CD8-positive, alpha-beta memory T cell (primary cell): ENCODE measurements at places on chromosomes 11 and 22. TPM values are rescaled to one million over a fixed set of nuclear protein-coding genes. Genes with fewer than 3 reads are reported as not detected.
A peak's percentile ranks its signal among the peaks of the same experiment; 100 is the strongest.

The MOGAT2 gene
- not detected for total RNA-seq

The HEPHL1 gene
- not detected for total RNA-seq

The RBM14 gene
- total RNA-seq = 165 TPM

The OR6T1 gene
- total RNA-seq = not detected

The HBD gene
- not detected for total RNA-seq

The OR51A7 gene
- total RNA-seq = not detected

The PDE3B gene
- 47.2 TPM for total RNA-seq

The MRGPRX3 gene
- total RNA-seq = not detected

DNA sequence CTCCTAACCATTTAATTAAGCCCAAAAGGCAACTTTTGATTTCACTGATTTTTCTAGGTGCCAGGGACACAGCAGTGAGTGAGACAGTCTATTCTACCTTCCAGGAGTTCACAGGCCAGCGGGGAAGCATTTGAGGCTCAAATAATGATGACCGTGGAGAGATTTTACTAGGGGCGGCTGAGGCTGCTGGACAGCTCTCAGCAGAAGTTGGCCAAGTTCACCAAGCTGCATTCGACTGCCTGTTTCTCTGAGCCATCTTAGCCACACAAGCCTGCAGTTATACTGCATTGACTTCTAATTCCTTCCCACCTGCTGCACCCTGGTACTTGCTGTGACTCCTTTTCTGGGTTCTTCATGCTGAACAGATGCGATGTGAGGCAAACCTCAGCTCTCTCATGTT is 168.9 kb upstream of the TBCEL start:
- H3K4me1 ChIP-seq = no peaks in the 10 kb centered on the region
- no peak for DNase-seq
- no peak overlapping the region for H3K27ac ChIP-seq

GRCh38 chr11:3816673-3817072 is 8.3 kb downstream of the PGAP2 start:
- H3K4me3 ChIP-seq = no peak overlapping the region
- no peaks in the 10 kb centered on the region for H3K4me1 ChIP-seq
- no peaks in the 10 kb centered on the region for H3K27me3 ChIP-seq
- H3K36me3 ChIP-seq = no peaks in the 10 kb centered on the region
- no peak overlapping the region for H3K27ac ChIP-seq

DNA sequence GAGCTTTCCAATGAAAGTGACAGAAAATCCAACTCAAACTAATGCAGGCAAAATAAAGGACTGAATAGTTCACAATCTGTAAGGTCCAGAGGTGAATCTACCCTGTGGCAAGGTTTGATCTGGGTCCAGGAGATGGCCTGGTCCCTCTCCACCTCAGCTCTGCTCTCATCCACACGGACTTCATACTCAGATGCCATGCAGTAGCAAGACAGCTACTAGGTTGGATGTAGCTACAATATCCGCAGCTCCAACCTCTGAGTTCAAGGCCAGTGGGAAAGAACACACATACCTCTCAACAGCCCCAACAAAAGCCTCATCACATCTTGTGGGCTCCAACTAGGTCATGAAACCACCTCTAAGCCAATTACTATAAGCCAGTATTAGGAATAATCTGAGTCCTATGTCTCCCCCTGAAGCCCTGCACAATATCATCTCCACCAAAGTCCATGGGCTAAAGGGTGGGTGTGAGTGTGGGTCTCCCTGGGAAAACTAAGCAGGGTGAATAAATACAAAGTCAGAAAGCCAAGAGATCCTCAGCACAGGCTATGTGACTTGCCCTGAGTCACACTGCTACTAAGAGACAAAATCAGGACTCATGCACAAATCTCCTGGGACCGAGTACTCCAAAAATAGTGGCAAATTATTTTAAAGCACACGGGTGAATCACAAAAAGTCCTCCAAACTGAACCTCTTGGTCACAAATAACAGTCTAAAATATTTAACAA is 78.8 kb downstream of the LARGE1 start:
- no peak for DNase-seq
- H3K4me1 ChIP-seq = no peaks in the 10 kb centered on the region
- H3K27ac ChIP-seq = no peak overlapping the region
- H3K36me3 ChIP-seq = no peaks in the 10 kb centered on the region

DNA sequence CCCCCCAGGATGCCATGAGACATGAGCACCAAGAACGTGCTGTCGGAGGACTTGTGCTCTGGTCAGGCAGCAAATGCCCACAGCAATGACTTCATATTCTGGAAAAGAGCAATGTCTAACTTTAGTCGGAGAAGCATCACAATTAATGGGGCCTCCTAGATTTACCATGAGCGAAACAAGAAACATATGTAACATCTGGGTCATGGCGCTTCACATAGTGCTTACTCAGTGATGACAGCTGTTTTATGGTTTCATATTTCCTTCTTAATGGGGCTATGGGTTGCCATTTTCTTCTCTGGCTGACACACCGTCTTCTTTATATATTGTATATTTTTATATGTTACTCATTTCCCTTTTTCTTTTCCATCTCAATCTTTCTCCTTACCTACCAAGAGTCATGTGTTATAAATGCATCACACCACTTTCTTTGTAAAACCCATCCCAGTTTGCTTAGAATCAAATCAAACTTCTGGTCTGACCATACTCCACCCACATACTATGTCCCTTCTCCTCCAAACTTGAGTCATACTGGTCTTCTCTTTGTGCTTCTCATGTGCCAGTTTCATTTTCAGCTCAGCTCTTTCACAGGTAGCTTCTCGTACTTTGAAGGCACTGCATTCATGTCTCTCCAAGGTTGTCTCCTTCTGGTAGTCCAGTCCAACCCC is 9.4 kb upstream of the CASP12 start:
- no peak overlapping the region for H3K27ac ChIP-seq
- H3K36me3 ChIP-seq = no peaks in the 10 kb centered on the region
- no peaks in the 10 kb centered on the region for H3K27me3 ChIP-seq
- H3K4me3 ChIP-seq = no peak overlapping the region

- H3K27me3 ChIP-seq = no peaks in the 10 kb centered on the region
- peaks cover 12% of the 10 kb centered on the region for H3K4me1 ChIP-seq
- H3K36me3 ChIP-seq = peaks cover 45% of the 10 kb centered on the region
Observed at GRCh38 chr11:66220566-66220935, 47.9 kb upstream of the RAB1B start.

GRCh38 chr11:119376197-119376847 is 5.2 kb downstream of the USP2 start:
- no peak overlapping the region for H3K27ac ChIP-seq
- no peaks in the 10 kb centered on the region for H3K27me3 ChIP-seq
- H3K4me3 ChIP-seq = no peak overlapping the region

- H3K4me1 ChIP-seq = no peaks in the 10 kb centered on the region
- no peaks in the 10 kb centered on the region for H3K27me3 ChIP-seq
- H3K27ac ChIP-seq = no peak overlapping the region
- no peak overlapping the region for H3K4me3 ChIP-seq
- DNase-seq = no peak
Observed at GRCh38 chr11:15157606-15158137, 42.9 kb downstream of the INSC start.

DNA sequence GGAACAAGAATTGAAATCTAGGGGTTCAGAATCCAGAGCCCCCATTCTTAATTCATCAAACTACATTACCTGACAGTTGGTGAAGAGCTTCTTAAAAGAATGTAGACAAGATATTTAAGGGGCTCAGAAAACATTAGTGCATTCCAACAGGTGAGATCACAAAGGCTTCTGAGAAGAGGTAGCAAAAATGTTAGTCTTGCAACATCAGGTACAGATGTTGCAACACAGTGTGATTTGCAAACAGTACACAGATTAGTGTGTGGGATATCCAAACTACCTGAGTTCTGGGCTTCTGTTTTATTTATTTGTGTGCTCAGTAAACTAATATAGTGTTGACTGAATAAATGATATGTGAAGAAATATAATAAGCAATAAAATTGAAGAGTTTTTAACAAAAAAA is 11.8 kb downstream of the CASP4 start:
- no peaks in the 10 kb centered on the region for H3K27me3 ChIP-seq
- H3K27ac ChIP-seq = no peak overlapping the region
- no peak for DNase-seq
- peaks cover 38% of the 10 kb centered on the region for H3K4me1 ChIP-seq
- no peak overlapping the region for H3K4me3 ChIP-seq

DNA sequence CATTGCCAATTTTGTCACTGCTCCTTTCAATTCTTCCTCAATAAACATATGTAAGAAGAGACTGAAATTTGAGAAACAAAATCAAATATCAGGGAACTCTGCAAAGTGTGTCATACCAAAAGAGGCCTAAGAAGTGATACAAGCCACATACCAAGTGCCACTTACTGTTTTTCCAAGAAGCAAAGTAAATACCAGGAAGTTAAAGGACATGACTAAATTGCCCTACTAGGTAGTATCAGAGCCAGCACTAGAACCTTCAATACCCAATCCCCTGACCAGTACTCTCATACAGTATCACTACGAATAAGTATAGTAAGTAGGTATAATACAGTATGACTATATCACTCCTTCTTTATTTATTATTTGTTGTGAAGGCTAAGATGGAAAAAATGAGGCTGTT is 13.6 kb downstream of the MAML2 start:
- no peaks in the 10 kb centered on the region for H3K36me3 ChIP-seq
- no peak overlapping the region for H3K4me3 ChIP-seq
- H3K27me3 ChIP-seq = no peaks in the 10 kb centered on the region

GRCh38 chr22:20522134-20523004 is 15.0 kb downstream of the MED15 start:
- peaks cover 66% of the 10 kb centered on the region for H3K4me1 ChIP-seq
- no peaks in the 10 kb centered on the region for H3K27me3 ChIP-seq

DNA sequence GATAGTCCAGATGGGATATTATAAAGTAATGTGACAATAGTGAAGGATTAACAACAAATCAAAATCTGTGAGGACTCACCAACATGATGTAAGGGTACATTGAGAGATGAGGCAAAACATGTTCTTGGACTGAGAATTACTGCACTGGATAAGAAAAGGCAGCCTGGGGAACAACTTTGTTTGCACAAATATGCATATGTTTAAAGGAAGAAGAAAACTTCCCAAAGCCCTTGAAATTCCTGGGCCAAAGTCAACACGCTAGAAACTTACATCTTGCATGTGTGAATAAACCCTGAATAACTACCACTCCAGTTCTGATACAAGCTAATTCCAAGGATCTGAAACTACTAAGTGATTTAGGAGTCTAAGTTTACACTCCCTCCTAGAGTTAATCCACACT is 1.1 kb downstream of the OR52A5 start:
- H3K4me3 ChIP-seq = no peak overlapping the region
- no peak for DNase-seq
- H3K27me3 ChIP-seq = no peaks in the 10 kb centered on the region
- no peak overlapping the region for H3K27ac ChIP-seq

DNA sequence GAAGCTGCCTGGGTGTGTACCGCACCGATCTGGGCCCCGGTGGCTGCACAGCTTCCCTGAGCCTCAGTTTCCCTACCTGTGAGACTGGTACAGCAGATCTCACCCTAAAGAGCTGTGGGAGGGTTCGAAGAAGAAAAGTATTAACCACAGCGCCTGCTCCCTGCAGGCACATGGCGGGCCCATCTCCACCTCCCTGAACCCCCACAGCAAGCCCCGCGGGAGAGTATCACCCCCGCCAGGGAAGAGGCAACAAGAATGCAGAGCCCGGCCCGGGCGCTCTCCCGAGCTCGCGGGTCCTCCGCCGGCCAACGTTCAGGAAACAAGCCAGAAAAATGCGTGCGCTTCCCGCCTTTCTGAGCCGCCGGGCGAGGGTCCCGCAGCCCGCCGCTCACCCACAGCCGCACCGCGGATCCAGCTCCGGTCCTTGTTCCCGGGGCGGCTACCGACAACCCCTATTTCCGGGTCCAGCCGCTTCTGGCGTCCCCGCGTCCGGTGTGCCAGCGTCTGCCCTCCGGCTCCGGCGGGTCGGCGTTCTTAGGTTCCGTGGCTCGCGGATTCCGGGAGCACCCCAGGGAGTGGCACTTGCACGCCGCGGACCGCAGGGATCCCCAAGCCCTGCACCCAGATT is at the start of gene TOP3B:
TSS of gene TOP3B (minus strand) at position 450 of the 628 bp plus-strand sequence. CDS start 7,078 bp downstream, outside the sequence.
- H3K36me3 ChIP-seq = no peaks in the 10 kb centered on the region
- H3K27me3 ChIP-seq = no peaks in the 10 kb centered on the region
- peak within 1 kb of the TSS; percentile 93 for H3K4me3 ChIP-seq
- H3K4me1 ChIP-seq = peaks cover 17% of the 10 kb centered on the region
- H3K27ac ChIP-seq = peak within 1 kb of the TSS; percentile 98

DNA sequence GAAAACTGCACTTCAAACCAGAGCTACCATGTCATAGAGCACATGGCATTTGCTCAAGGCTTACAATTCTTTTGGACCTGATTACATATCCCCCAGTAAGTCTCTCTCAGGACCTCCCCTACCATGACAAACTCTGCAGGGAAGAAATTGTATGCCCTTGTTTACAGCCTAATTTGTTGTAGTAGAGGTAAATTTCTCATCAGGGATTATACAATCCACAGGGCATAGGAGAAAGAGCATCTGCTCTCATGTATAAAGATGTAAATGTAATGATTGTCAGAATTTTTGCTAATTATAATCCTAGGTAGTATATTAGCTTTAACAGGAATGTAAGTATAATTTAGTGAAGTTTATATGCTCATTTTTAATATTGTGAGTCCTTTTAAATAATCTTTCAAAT is at the start of gene OR8B3:
TSS of gene OR8B3 (minus strand) at position 101 of the 400 bp plus-strand sequence. CDS start 1,673 bp downstream, outside the sequence.
- H3K4me3 ChIP-seq = no peak within 1 kb of the TSS
- H3K27ac ChIP-seq = no peak within 1 kb of the TSS
- H3K27me3 ChIP-seq = no peaks in the 10 kb centered on the region
- no peak for DNase-seq
- no peaks in the 10 kb centered on the region for H3K36me3 ChIP-seq

- H3K27ac ChIP-seq = no peak overlapping the region
- H3K4me3 ChIP-seq = no peak overlapping the region
- H3K4me1 ChIP-seq = no peaks in the 10 kb centered on the region
- no peaks in the 10 kb centered on the region for H3K36me3 ChIP-seq
Observed at GRCh38 chr11:83583757-83584366, 297.7 kb upstream of the CCDC90B start.

DNA sequence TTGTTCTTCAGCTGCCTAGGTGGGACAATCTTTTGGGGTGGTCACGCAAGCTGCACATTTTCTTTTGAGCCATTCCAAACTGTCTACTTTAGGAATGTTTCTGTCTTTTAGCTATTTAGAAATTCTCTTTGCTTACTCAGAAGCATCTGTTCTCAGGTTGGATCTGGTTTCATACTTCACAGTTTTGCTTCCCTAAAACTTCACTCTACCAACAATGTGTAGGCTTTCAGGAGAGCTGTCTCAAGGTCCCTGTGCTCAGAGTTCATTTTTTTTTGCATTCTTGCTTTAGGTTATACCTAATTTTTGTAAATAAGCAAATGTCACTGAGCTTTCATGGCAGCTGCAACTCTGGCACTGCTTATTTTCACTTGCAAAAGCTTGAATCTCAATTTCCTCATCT is 36.7 kb downstream of the CCDC90B start:
- H3K4me1 ChIP-seq = no peaks in the 10 kb centered on the region
- no peaks in the 10 kb centered on the region for H3K36me3 ChIP-seq
- no peak for DNase-seq
- no peaks in the 10 kb centered on the region for H3K27me3 ChIP-seq
- no peak overlapping the region for H3K27ac ChIP-seq

GRCh38 chr11:105357764-105358163 is 218.2 kb upstream of the CARD18 start:
- H3K4me3 ChIP-seq = no peak overlapping the region
- H3K27ac ChIP-seq = no peak overlapping the region
- H3K4me1 ChIP-seq = no peaks in the 10 kb centered on the region
- H3K27me3 ChIP-seq = no peaks in the 10 kb centered on the region
- no peak for DNase-seq
